ENCODE measurements at places on chromosomes 7 and 10.

GRCh38 chr7:7761974-7762779 is 43.8 kb upstream of the RPA3 start:
- no peak for DNase-seq

- no peak for DNase-seq
Measured at GRCh38 chr7:74993121-74993520, 28.6 kb downstream of the CASTOR2 start.

GRCh38 chr10:50310560-50311174 is 59.4 kb upstream of the ASAH2 start:
- no peak for DNase-seq

DNA sequence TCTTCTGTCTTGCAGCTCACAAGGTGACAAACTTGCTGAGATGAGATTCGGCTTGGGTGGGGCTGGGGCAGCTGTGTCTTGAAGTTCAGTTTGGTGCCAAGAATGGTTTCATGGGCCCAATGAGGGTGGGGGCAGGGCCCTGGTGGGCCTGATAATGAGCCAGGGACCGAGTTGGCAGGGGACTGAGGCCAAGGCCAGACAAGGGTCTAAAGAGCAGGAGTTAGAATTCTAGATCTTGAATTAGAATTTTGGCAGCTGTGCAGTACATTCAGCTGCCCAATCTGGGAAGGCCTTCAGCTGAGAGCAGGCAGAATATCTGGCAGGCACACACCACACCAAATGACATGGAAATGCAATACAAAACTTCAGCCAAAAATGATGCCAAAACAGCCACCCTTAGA is 1.5 kb upstream of the JAZF1 start:
- DNase-seq = no peak

DNA sequence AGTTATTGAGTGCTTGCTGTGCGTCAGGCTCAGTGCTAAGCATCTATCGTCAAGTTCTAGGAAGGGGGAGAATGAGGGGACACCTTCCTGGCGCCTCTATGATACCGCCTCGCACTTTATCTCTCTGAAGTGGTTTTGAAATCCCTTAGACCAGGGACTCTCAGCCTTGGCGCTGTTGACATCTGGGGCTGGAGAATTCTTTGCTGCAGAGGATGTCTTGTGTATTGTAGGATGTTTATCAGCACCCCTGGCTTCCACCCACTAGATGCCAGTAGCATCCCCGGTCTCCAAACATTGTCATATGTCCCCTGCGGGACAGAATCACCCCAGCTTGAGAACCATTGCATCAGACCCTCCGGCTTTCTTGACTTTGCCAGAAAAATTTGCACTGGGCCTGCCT is 285.5 kb downstream of the CCDC3 start:
- DNase-seq = no peak

GRCh38 chr7:152856351-152856750 is 96.8 kb downstream of the ACTR3B start:
- DNase-seq = no peak

DNA sequence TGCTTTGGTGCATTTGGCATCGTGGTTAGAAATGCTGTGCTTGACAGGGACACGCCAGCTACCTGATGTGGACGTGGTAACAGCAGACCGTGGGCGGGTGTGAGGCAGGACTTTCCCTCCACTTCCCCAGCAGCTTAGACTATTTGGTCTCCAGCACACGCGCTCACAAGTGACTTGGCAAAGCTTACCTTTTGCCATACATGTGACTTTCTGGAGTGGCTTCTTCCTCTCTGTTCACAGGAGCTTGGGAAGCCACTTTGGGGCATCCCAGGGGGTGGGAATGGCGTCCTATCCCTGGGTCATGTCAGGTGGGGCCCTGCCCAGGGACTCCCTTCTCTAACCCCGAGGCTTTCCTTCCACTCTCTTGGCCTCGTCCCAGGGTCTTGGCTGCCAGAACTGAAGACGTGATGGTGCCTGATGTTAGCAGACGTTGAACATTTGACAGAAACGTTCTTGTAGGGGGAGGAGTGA is 228.7 kb upstream of the KLF6 start:
- no peak for DNase-seq

DNA sequence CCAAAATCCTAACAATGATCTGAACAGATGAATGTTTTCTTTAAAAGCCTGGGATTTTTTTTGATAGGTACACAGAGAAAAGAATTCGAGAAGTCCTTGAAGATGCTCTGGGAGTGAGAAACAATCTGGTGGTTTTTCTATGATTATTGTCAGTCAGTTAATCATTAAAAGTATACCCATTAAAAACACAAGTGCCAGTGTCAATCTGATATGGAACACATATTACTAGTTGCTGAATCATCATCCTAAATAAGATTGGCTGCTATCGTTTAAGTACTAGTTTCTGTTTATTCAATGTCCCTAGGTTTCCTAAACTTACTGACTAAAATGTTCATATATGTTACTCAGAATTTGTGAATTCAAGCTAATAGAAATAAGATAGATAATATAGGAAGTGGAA is 16.1 kb downstream of the COL28A1 start:
- no peak for DNase-seq

Data from left renal pelvis (tissue), 4 donors.